Inflammatory macrophage (primary cell): ENCODE measurements at places on chromosomes 6 and 20.

DNA sequence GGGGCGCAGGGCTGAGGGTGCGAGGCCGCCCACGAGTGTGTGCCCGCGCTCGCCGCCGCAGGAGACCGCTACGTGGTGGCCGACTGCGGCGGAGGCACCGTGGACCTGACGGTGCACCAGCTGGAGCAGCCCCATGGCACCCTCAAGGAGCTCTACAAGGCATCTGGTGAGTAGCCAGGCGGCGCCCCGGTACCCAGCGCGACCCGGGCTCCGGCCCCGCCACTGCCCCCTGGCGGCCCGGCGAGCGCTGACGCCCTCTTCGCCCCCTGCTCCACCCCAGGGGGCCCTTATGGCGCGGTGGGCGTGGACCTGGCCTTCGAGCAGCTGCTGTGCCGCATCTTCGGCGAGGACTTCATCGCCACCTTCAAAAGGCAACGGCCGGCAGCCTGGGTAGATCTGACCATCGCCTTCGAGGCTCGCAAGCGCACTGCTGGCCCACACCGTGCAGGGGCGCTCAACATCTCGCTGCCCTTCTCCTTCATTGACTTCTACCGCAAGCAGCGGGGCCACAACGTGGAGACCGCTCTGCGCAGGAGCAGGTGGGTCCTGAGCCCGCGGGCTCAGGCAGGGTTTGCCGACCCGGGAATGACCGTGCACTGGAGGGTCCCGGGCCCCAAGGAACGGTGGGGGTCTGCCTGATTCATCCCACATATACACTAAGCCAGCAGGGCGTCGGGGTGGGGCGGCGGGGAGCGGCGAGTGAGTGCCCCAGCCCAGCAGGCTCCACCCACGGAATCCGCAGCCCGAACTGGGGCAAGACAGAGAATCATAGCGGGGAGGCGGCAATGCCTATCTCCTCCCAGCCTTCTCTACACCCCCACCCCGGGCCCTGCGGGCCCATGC is 17.4 kb downstream of the HSPA12B start:
- DNase-seq, result peak; percentile 24

DNA sequence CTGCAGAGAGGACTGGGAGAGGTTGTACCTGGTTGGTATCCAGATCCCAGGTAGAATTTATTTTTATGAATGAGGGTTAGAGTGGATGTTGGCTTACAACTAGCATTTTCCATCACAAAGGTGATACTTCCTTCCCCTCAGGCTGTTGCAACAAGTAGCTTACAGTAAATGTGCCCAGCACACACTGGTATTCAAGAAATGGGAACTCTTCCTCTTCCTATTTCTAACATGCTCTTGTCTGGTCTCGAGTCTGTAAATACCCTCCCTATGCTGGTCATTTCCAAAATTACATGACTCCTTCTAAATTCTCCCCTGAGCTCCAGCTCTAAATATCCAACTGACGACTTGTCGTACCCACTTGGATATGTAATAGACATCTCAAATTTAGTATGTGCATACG is 90.1 kb upstream of the FOXC1 start:
- no peak for DNase-seq

GRCh38 chr6:137699031-137699683 is 167.9 kb upstream of the TNFAIP3 start:
- DNase-seq, result peak; percentile 77

DNA sequence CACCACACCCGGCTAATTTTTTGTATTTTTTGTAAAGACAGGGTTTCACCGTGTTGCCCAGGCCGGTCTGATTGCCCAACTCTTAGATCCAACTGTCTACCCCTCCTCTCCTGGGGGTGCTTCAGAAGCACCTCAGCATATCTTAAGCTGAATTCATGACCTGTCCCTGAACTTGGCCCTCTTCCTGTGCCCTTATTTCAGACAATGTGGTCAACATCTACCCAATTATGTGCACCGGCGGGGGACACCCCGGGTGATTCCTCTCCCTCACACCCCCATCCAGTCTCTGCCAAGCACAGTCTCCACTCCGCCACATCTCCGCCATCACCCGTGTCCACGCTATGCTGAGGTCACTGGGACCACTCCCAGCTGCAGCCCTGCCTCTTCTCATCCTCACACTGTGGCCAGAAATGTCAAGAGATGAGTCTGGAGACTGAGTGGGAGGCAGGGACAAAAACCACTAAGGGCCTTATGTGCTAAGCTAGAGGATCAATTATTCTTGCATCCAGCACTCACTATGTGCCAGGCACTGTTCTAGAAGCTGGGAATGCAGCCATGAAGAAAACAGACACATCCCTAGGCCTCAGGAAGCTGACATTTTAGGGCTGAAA is 111.9 kb downstream of the ARMC2 start:
- no peak for DNase-seq

- no peak for DNase-seq
Measured at GRCh38 chr20:6418732-6419131, 295.9 kb upstream of the FERMT1 start.
